8988T (cell line): ENCODE measurements at places on chromosomes 5 and 9.

GRCh38 chr9:31894008-31894407, 490.4 kb upstream of the ACO1 start:
- no peak for DNase-seq

- no peak for DNase-seq
Measured at GRCh38 chr9:134534661-134535080, 106.9 kb upstream of the COL5A1 start.

- no peak for DNase-seq
Measured at GRCh38 chr9:19151425-19152159, 24.3 kb upstream of the PLIN2 start.

DNA sequence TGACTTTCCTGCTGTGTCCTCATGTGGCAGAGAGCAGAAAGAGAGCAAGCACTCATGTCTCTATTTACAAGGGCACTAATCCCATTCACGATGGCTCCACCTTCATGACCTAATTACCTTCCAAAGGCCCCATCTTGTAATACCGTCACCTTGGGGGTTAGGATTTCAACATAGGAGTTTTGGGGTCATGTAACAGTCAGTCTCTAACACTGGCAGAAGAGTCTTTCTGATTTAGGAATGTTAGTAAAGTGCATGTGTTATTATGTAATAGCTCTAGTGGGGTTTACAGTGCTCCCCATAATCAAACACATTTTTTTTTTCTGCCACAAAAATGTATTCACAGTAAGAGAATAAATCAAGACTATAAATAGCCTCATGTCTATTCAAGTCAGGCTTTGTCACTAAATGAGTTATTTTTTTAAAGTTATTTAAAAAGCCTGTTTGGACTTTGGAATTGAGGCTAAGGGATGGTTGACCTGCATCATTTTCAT, 19.1 kb downstream of the GALNT10 start:
- DNase-seq, result no peak

- no peak for DNase-seq
Measured at GRCh38 chr9:75471549-75472114, 383.3 kb downstream of the OSTF1 start.

DNA sequence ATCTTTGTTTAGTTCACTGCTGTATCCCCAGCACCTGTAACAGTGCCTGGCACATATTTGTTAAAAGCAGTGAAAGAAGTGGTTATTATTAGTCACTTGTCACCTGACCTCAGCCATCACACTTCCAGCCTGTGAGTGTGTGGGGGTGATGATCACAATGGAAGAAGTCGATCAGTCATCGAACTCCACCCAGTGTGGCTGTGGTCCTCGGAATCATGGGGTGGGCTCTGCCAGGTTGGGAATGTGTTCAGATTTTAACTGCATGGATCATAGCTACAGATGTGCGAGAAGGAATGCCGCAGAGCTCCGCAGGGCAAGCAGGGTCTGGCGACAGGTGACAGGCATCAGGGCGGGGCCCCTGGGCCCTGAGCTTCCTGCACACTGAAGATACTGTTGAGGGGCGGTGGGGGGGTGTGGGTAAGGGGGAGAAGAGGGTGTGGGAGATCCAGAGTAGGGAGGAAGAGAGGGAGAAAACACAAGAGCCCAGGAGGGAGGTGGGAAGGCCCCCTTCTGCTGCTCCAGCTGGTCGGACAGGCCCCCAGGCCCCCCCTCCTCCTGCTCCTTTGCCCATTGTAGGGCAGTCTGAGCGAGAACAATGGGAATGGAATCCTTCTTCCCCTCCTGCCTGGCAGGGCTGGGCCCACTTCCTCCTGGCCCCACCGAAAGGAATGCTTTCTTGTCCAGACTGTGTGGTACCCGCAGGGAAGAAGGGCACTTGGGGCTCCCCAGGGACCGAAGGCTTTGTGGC, 89.6 kb downstream of the SPRY4 start:
- DNase-seq, result no peak

GRCh38 chr5:14131855-14132503, 11.2 kb upstream of the TRIO start:
- DNase-seq, result no peak

- DNase-seq, result peak; percentile 24
Measured at GRCh38 chr9:4297786-4298254, 2.0 kb downstream of the GLIS3 start.

GRCh38 chr9:16257604-16258003, 612.9 kb downstream of the BNC2 start:
- no peak for DNase-seq

DNA sequence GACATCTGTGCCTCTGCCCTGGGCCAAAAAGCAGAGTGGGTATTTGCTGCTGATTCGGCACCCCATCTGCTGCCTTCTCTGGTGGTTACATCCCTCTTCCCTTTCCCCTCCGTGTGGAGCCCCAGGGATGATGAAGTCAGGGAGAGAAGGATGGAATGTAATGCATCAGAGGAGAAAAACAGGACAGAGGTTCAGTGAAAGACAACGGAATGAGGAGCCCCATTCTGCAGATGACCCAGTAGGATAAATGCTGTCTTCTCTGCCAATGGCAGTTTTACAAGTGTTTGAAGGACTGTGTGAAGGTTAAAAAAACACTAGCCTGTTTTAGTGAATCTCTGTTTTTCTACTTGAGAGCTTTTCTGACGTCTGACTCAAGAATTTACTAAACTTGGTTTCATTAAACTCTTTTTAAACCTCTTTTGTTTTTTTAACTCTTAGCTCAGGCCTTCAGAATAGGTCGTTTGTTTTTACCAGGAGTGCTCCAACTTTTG, 86.3 kb downstream of the NLN start:
- no peak for DNase-seq

DNA sequence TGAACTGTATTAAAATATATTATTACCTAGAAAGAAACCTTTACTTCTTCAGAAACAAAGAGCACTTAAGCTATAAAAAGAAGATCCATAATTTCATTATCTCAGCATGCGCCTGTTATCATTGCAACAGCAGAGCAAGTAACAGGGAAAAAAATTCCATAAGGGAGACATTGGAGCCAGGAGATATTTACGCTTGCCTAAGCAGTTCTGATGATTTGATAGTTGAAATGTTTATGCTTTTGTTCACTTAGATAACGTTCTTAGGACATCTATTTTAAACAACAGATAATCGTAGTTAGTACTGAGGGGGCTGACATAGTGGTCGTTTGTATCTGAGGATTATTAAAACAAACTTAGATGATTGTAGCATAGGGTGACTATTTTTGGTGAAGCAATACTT, 252.5 kb downstream of the NNT start:
- DNase-seq, result no peak

GRCh38 chr5:151413800-151414199, 33.6 kb upstream of the SLC36A1 start:
- DNase-seq, result no peak

DNA sequence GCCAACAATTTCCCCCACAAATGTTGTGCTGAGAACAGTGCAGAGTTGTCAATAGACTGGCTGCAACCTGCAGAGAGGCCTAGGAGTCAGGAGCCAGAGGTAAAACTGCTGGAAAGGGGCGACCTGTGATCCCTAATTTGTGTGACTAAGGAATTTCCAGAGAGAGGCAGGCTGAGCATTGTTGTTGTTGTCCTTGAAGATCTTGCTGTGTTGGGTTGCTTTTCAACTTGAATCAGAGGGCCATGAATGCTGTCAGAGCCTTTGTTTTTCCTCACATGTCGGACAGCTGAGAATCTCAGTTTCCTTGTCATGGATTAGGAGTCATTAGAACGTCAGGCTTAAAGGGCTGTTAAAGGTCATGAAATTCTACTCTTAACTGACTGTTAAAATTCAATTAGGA, 134.6 kb upstream of the ASTN2 start:
- no peak for DNase-seq

DNA sequence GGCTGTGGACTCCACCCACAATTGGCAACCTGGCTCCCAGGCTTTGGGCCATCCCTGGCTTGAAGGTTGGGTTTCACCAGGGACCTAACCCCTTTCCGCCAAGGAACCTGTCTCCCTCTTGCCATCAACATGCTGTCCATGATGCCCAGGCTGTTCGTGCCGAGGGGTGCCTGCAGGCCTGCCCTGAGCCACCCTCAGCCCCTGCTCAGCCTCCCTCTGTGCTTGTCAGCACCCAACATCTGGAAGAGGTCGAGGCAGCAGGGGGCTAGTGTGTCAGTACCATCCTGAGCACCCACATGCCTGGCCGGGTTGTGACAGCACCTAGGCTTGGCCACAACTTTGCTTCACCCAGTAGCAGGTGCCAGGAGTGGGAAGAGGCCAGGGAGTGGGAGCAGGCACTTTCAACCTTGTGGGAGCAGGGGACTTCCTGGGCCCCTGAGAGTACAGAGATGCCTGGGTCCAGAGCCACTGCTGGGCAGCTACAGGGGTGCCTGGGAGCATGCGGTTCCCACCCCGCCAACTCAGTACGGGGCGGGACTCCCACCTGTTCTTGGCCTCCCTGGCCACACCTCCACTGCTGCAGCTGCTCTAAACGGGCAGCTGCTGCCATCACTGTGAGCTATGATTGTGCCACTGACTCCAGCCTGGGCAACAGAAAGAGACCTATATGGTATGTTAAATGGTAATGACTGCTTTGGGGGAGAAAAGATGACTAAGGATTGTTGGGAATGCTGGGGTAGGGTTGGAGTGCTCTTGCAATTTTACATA, 6.3 kb downstream of the PDCD1LG2 start:
- no peak for DNase-seq

DNA sequence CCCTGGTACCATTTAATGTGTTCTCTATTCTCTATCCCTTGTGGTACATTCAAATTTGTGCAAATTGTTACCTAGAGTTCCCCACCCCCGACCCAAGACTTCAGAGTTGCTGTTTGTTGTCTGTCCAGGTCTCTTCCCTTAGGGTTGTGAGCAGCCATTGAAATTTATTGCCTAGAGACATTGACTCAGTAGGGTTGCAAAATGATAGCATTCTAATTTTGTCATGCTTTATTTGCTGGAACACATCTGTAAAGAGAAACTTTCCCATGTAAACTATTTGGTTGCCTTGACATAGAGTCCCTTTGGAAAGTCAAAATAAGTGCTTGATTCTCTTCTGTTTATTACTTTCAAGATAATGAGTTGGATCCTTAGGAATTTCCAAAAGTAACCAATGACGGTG, 91.7 kb upstream of the KLF9 start:
- DNase-seq, result no peak

- no peak for DNase-seq
Measured at GRCh38 chr9:114399381-114399780, 11.6 kb upstream of the AKNA start.

DNA sequence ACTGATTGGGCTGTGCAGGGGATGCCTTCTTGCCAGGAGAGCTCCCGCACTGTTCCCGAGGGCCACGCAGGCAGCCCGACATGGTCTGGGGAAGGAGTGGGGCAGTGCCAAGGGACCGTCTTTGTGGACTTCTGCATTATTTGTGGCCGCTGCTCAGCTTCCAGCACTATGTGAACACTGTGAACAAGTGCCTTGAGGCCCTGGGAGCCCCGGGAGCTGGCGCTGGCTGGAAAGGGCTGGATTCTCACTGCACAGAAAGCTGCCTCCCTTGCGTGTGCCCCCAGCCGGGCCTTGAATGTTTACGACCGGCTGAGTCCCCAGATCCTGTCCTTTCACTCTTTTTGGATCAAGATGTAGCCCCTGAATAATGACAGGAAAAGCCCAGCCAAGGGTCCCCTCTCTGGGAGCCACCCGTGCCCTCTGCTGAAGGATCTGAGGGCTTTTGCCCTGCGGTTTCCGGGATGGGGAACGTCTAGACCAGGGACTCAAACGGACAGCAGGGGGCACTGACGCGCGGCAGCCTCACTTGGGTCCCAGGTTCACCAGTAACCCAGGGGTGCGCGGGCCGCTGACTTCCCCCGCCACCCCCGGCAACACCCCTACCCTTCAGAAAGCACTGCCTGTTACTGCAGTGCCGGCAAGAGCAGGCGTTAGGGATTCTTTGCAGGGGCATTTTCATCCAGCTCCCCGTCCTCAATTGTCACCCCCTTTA, 98.9 kb upstream of the FCN2 start:
- DNase-seq, result no peak

DNA sequence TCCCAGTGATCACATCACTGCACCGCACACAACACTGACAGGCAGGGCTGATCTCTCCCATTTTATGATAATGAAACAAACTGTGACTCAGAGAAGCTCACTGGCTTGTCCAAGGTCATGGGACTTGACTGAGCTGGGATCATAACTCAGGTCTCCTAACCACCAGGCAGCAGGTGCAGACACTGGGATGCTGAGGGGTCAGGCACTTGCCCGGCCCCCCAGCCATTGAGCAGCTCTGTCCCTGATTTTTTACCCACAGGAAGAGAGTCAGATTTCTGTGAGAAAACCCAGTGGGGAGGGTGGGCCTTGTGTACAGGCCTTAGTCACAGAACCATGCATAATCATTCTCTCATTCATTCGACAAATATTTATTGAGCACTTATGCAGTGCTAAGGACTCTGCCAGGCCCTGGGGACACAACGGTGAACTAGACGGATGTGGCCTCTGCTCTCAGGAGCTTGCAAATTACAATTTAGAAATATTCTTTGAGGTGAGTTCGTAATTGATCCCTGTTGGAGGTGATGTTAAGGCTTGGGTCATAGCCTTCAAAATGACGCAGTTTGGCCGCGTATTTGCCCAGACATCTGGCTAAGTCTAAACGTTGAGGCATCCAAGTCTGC, 54.5 kb upstream of the TGFBR1 start:
- no peak for DNase-seq

- no peak for DNase-seq
Measured at GRCh38 chr5:81556809-81557208, 162.9 kb upstream of the ACOT12 start.

GRCh38 chr5:140365941-140366340, 5.9 kb downstream of the SLC4A9 start:
- DNase-seq, result no peak

DNA sequence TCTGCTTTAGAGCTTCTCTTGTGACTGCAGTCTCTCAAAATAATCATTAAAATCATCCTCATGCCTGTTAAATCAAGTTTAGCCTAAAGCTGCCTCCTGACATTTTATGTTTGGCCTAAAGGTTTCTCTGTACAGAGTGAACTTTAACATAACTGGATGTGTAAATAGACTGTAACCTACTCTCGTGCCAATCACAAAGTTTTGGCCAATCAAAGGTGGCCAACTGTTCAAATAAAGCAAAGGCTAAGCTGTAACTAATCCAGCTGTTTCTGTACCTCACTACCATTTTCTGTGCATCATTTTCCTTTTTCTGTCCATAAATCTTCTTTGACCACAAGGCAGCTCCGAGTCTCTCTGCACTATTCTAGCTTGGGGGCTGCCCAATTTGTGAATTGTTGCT, 86.2 kb downstream of the GCNT1 start:
- DNase-seq, result no peak

- peak; percentile 56 for DNase-seq
Measured at GRCh38 chr5:149062371-149063016, 368 bp downstream of the SH3TC2 start.

DNA sequence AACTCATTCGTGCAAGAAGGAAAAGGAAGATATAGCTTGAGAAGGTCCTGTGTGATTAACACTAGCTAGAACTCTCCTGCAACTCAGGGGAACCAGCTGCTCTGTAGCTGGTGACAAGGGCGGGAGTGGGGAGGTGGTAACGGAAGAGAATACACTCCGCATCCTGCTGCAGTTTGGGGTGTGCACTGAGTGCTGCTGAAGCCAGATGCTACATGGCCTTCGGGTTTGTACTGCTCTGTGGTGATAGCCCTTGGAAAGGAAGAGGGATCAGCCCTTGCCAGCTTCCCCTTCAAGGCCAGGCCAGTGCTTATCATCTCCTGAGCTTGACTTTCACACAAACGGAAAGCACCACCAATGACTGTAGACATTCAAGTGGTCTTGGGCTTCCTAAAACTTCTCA, 34.3 kb downstream of the FRMD3 start:
- no peak for DNase-seq

GRCh38 chr9:107068581-107068980, 205.6 kb downstream of the ZNF462 start:
- DNase-seq, result no peak

GRCh38 chr5:163552536-163552935, 47.1 kb downstream of the MAT2B start:
- no peak for DNase-seq
